ENCODE measurements at places on chromosomes 11 and 22.

GRCh38 chr11:123694551-123694950, 40.1 kb upstream of the SCN3B start:
- no peak for DNase-seq

DNA sequence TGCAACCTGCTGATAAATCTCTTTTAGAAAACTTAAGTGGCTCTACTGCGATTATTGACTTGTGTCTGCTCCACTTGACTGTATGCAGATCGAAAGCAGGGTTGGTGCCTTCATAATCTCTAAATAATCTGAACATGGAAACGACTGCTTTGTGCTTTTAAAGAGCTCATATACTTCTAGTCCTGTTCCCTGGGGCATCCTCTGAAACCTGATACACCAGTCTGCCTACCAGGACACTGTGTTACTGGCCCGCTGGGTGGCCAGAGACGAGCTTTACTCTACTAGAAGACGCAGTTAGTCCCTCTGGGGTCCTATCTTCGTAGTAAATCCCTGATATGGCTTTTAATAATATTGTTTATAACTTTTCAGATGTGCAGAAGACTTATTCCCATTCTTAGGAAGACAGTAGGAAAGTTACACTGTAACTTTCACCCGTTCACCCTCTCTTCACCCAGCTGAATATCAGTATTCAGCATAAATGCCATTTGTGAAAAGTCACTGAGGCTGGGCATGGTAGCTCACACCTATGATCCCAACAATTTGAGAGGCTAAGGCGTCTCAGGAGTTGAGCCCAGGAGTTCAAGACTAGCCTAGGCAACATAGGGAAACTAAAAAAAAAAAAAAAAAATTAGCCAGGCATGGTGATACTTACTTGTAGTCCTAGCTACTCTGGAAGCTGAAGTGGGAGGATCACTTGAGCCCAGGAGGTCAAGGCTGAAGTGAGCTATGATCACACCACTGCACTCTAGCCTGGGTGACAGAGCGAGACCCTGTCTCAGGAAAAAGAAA, 9.0 kb upstream of the HTR3B start:
- DNase-seq, result no peak

DNA sequence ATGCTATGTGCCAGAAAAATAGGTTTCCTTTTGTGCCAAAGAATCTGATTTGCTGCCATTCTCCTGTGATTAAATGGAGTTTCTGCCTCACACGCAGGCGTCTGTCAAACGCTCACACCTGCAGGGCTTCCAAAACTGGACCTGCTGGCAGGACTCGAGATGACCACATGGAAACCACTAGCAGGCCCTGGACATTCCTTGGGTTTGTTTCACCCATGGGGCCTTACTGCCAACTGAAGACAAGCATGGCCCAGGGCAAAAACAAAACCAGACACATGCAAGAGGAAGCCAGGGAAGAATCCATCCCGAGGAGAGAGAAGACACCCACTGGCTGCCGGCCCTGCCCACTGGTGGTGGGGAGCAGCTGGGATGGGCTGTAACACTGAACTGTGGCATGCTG, 55.9 kb upstream of the MN1 start:
- DNase-seq, result no peak

- DNase-seq, result no peak
Measured at GRCh38 chr11:19868281-19868821, 155.7 kb downstream of the NAV2 start.

DNA sequence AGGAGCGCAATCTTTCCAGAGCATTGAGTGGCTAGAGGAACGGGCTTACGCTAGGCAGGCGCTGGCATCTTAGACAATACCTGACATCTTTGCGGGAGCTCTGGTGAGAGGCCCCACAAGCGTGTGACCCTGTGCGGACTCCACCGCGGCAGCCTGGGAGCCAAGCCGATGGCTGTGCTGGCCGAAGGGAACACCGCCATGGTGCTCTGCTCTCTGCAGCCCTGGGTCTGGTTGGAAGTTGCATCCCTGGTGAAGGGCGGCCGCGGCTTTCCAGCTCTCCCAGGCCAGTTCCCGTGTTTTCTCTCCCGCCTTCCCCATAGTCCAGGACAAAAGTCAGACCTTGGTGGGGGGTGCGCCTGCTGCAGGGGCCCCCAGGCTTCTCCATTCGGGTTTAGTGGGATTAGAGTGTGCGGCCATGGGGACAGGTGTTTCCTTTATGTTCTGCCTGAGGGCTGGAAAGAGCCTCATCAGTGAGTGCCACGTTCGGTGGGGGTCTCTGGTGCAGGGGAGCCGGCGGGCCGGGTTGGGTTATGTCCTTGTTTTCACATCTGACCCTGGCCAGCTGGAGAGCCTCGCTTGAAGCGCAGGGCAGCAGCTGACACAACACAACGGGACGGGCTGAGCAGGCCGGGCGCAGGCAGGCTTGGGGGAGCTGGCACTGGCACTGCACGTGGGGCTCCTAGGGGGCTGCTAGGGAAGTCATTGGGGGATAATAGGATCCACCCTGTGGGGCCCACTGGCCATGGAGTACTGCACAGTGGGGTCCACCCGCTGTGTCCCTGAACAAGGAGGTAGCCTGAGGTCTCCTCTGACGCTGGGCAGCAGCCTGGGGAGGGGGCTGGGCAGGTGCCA, 94.8 kb downstream of the KCNQ1 start:
- no peak for DNase-seq

GRCh38 chr11:79422866-79423265, 18.0 kb downstream of the TENM4 start:
- DNase-seq, result no peak

GRCh38 chr22:41575533-41575932, 14.1 kb downstream of the PMM1 start:
- no peak for DNase-seq

Measured in CD4-positive, alpha-beta T cell treated with Interleukin-17A for 1 hour (primary cell).